ENCODE measurements at places on chromosomes 5 and 9. TPM values are rescaled to one million over a fixed set of nuclear protein-coding genes. Genes with fewer than 3 reads are reported as not detected.

The GDF9 gene
- total RNA-seq, result 0.15 TPM

The WDR38 gene
- 6.6 TPM for total RNA-seq

The FGFR4 gene
- total RNA-seq, result 59.7 TPM

The CD14 gene
- 165 TPM for total RNA-seq

- no peak overlapping the region for H3K27ac ChIP-seq
- no peak overlapping the region for H3K4me3 ChIP-seq
- no peaks in the 10 kb centered on the region for H3K36me3 ChIP-seq
- H3K27me3 ChIP-seq, result no peaks in the 10 kb centered on the region
- H3K4me1 ChIP-seq, result no peaks in the 10 kb centered on the region
Observed at GRCh38 chr5:153900703-153901395, 137.9 kb downstream of the FAM114A2 start.

DNA sequence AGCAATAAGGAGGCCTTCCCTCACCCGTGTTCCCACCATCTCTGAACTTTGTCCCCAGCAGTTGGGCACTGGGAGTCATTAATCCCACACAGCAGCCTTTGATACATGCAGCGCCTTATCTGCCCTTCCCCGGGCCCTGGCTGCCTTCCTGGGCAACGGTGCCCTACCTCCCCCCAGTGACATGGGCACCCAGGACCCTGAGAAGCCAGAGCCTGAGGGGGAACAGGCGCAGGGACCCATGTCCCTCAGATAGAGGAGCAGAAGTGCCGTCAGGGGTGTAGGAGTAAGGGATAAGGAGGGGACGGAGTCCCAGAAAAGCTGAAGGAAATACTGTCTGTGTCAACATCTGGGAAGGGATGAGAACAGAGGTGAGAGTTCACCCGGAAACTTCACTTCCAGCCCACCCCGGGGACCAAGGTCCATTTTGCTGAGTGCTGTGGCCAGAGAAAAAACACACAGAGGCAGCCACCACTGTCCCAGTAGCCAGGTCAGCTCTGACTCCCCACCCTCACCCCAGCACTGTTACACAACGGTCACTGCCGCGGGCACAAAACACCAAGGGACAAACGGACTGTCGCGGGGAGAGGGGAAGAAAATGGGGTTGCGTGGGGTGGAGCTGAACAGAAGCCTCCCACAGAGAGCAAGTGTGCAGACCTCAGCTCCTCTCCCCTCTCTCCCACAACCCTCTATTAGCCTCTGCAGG, 3.8 kb downstream of the PCDH1 start:
- peaks cover 35% of the 10 kb centered on the region for H3K27me3 ChIP-seq
- H3K36me3 ChIP-seq, result no peaks in the 10 kb centered on the region
- no peak for DNase-seq

DNA sequence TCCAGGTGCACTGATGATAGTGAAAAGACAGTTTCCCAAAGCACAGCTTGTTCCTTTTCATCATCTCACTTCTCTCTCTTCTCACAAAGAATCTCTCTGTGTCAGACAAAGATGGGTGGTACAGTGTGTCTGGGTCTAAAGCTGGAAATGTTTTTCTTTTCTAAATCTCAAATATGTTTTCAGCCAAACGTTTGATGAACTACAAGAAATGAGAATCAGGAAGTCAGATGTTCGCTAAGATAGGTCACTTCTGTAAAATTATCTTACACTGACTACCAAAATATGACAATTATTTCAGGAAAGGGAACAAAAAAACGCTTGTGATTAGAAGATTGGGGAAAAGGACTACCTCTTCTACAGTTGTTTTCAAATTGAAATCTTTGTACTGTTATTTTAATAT, 708.8 kb downstream of the PTPRD start:
- no peak overlapping the region for H3K4me3 ChIP-seq
- no peaks in the 10 kb centered on the region for H3K36me3 ChIP-seq
- H3K27me3 ChIP-seq, result no peaks in the 10 kb centered on the region
- DNase-seq, result no peak
- no peak overlapping the region for H3K27ac ChIP-seq

DNA sequence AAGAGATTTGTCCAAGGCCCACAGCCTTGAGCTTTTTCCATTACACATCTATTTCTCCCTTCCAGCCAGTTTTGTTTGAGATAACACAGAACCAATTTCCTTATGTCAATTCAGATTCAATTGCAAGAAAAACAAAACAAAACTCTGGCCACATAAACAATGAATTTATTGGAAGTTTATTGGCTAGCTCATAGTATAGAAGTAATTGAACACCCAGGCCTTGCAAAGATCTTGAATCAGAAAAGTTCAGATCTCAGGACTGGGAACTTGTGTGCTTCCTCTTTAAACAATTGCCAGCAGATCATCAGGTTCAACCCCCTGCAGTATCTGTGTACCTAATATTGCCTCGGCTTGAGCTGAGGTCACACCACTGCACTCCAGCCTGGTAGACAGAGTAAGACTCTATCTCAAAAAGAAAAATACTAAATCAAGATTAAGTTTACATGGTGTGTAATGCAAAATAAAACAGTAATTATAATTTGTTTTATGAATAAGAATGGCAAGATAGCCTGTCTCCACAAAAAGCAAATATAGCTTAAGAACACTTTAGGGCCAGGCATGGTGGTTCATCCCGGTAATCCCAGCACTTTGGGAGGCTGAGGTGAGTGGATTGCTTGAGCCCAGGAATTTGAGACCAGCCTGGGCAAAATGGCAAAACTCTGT, 4.1 kb upstream of the ZCCHC10 start:
- no peak overlapping the region for H3K27ac ChIP-seq
- peaks cover 8% of the 10 kb centered on the region for H3K4me1 ChIP-seq
- no peaks in the 10 kb centered on the region for H3K36me3 ChIP-seq
- H3K27me3 ChIP-seq, result no peaks in the 10 kb centered on the region

DNA sequence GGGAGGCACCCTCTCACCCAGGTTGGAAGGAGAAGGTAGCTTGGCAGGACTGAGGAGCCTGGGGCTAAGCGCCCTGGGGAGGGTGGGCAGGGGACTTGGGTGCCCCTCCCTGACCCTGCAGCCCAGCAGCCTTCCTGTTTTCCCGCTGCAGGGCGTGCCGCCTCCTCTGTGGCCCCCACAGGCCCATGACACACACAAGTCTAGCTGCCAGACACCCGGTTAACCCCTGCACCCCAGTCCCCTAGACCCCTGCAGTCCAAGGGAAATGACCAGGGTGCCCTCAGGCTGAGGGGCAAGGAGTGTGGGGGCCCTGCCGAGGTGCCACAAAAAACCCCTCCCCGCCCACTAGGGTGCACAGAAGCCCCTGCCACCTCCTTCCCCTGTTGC, 33.0 kb downstream of the GOLGA2 start:
- H3K27me3 ChIP-seq, result no peaks in the 10 kb centered on the region
- no peak overlapping the region for H3K4me3 ChIP-seq
- H3K36me3 ChIP-seq, result no peaks in the 10 kb centered on the region
- DNase-seq, result no peak

- H3K27ac ChIP-seq, result no peak overlapping the region
- H3K36me3 ChIP-seq, result no peaks in the 10 kb centered on the region
- DNase-seq, result no peak
- H3K4me1 ChIP-seq, result no peaks in the 10 kb centered on the region
Observed at GRCh38 chr9:94685359-94685758, 41.1 kb upstream of the AOPEP start.

GRCh38 chr9:8784838-8785237, 985.3 kb upstream of the DMAC1 start:
- H3K4me3 ChIP-seq, result no peak overlapping the region
- no peaks in the 10 kb centered on the region for H3K36me3 ChIP-seq
- H3K27me3 ChIP-seq, result no peaks in the 10 kb centered on the region
- H3K27ac ChIP-seq, result peak overlapping the region; percentile 22
- no peaks in the 10 kb centered on the region for H3K4me1 ChIP-seq

DNA sequence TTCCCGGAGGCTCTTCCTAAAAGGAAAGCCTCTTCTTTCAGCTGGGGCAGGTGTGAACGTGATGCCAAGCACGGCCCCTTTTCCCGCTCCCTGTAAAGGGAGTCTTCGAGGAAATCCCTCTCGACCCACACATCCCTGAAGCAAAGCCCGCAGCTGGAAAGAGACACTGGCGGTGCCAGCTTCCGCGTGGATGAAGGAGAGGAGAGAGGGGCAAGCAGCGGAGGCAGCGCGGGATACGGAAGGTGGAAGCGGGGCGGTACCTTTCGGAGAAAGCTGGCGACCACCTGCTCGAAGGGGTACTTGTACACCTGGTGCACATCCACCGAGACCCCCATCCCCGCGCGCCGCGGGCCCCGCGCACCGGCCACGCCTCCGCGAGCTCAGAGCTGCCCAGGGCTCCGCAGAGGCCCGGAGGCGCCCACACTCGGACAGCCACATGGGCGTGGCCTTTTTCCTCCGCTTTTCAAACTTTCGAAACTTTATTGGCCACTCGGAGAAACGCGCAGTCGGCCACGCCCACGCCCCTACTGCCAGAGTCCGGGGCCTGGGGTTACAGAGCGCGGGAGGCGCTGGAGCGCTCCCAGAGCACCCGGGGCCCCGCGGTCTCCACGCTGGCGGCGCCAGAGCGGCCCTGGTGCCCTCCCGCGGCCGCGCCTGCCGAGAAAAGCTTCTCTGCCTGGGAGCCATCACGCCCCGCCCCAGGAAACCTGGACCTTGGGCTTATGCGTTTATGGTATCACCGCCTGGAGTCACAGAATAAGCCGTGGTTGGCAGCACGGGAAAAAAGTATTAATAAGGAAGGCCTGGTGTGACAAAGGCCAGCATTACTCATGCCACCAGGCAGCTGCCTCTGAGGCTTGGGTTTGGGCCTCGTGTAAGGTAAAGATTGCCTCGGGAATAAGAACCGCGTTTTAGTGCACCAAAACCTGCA, at the start of gene PRELID2:
PRELID2 (minus strand) TSS at position 426 of the 931 bp plus-strand sequence; CDS start at position 335, 91 bp downstream.
- H3K27me3 ChIP-seq, result no peaks in the 10 kb centered on the region
- H3K36me3 ChIP-seq, result no peaks in the 10 kb centered on the region
- H3K27ac ChIP-seq, result peak within 1 kb of the TSS; percentile 79

DNA sequence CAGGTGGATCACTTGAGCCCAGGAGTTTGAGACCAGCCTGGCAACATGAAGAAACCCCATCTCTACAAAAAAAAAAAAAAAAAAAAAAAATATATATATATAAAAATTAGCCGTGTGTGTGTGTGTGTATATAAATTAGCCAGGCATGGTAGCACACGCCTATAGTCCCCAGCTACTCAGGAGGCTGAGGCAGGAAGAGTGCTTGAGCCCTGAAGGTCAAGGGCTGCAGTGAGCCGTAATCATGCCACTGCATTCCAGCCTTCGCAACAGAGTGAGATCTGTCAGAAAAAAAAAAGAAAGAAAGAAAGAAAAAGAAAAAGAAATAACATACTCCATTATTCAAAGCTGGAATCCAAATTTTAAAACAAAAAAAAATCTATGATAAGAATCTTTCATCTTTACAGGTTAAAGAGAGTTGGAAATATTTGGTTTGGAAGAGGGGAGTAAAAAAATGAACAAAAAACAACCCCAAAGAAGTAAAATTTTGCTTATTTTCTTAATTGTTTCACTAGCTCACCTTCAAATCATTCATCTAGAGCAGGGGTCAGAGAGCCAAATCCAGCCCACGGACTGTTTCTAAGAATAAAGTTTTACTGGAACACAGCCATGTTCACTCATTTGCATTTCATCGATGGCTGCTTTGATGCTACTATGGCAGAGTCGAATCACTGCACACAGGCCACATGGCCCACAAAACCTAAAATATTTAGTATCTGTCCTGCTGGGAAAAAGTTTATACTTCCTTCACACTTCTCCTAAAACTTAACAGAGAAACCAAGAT, 109.9 kb downstream of the DROSHA start:
- no peaks in the 10 kb centered on the region for H3K27me3 ChIP-seq
- peaks cover 79% of the 10 kb centered on the region for H3K36me3 ChIP-seq
- H3K27ac ChIP-seq, result no peak overlapping the region

DNA sequence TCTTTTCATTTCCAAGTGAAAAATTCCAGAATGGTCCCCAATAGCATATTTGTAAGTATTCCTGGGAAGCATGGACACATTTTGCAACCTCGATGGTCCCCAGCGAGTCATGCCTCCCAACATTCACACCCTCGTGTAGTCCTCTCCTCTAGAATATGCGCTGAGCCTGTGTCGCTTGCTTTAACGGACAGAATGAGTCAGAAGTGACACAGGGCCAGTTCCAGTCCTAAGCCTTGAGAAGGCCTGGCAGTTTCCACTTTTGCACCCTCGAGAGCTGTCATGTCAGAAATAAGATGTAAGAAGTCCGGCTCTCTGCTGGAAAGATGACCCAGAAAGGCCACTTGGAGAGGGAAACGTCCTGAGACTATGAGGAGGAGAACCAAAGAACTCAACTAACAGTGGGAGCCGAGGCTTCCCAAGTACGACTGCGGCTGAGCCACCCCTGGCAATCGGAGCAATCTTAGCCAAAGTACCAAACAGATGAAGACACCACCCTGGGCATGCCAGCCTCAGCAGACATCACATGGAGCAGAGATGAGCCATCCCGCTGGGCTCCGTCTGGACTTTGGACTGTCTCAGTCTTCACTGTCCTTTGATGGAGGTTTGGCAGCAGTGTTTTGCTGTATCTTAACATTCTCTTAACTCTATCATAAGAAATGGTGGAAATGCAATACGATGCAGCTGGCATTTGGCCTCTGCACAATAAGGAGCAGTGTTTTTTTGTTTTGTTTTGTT, 42.6 kb upstream of the GFPT2 start:
- no peak overlapping the region for H3K27ac ChIP-seq
- no peaks in the 10 kb centered on the region for H3K36me3 ChIP-seq
- H3K4me3 ChIP-seq, result no peak overlapping the region
- DNase-seq, result no peak

DNA sequence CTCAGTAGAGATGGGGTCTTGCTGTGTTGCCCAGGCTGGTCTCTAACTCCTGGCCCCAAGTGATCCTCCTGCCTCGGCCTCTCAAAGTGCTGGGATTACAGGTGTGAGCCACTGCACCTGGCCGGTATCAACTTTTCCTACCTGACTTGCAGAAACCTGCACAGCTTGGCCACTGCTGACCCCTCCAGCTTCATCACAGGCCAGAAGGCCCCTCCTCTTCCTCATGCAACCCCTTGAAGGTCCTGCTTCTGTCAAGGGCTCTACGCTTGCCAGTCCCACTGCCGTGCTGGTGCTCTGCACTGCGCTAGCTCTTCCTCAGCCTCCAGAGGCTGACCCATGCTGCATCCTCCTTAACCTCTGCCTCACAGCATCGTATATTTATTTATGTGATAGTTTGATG, 32.5 kb upstream of the RNU6ATAC start:
- no peaks in the 10 kb centered on the region for H3K27me3 ChIP-seq
- H3K4me3 ChIP-seq, result no peak overlapping the region
- DNase-seq, result no peak
- no peak overlapping the region for H3K27ac ChIP-seq
